ENCODE measurements at places on chromosomes 13 and 19. TPM values are rescaled to one million over a fixed set of nuclear protein-coding genes. Genes with fewer than 3 reads are reported as not detected.

- DNase-seq: peak; percentile 62
Measured at GRCh38 chr19:2274185-2274711, 7.7 kb downstream of the PEAK3 start.

- DNase-seq: no peak
Measured at GRCh38 chr19:1162404-1163282, 11.4 kb downstream of the SBNO2 start.

GRCh38 chr13:30837227-30838159 is 68.6 kb upstream of the MEDAG start:
- no peak for DNase-seq

GRCh38 chr19:40807147-40808020 is 8.4 kb downstream of the EGLN2 start:
- no peak for DNase-seq

DNA sequence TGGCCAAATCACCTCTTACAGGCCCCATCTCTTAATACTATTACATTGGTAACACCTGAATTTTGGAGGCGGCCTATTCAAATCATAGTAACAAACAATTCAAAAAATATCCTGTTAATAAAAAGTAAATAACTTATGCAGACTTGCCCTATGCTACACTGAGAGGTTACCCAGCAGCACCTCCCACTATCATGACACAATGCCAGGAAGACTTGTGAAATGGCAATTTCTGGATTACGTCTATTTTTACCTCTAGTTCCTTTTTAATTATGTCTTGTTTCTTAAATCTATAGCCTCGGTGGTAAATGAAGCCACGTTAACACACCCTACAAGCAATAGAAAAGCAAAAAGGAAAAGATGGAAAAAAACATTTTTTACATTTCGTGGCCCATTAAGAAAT is 6.2 kb upstream of the DZIP1 start:
- no peak for DNase-seq

- no peak for DNase-seq
Measured at GRCh38 chr19:9823816-9824215, 3.9 kb upstream of the UBL5 start.

SAMD4B gene
- total RNA-seq: 43.2 TPM

- no peak for DNase-seq
Measured at GRCh38 chr19:54248016-54248601, 5.5 kb upstream of the LILRA6 start.

DNA sequence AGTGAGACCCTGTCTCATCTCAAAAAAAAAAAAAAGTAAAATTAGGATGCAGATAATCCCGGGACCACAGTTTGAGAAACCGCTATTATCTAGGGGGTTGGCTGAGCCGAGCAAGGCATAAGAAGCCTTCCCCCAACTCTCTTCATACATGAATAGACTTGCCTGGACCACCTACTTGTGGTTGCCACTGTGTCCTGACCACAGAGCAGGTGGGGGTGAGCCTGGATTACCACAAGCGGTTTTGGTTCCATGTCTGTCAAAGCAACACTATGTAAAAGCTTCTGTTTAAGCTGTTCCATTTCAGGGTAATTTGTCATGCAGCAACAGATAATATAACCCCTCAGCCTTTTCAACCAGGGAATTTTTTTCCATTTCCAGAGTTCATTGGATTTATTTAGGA is 3.3 kb upstream of the NAPA start:
- DNase-seq: no peak

CCDC70 gene
- not detected for total RNA-seq

DNA sequence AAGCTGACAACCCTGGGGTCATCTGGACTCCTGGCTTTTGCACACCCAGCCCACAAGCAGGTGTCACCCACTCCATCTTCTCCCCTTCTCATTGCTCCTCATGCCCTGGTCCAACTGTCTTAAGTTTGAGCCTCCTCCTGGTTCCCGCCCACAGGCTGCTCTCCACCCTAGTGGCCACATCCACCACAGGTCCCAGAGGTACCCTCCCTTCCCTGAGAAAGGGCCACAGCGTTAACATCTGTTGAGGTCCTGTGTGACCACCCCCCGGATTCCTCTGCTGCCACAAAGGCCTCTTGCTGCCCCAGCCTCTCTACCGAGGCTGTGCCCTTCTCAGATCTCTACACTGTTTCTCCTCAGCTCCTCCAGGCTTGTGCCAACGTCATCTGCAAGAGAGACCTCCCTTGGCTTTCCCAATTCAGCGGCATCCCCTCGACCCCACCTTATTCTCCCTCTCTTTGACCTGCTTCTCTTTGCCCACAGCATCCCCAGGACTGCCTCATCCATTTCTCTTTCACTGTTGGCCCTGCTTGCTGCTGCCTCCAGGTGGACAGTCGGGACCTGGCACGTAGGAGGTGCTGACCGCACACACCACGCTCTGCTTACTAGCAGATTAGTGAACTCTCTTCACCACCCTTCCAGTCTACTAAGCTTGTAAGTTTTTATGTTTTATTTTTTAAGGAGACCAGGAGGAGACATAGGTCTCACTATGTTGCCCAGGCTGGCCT is 33.3 kb downstream of the SUGP2 start:
- DNase-seq: peak; percentile 30

RASGRP4 gene
- 1.5 TPM for total RNA-seq

GRCh38 chr19:6464070-6464873 is at the start of gene CRB3:
CRB3 (plus strand) TSS chr19:6464271; CDS start chr19:6464702, 431 bp downstream.
- DNase-seq: no peak

TMEM238 gene
- 1.2 TPM for total RNA-seq

DNA sequence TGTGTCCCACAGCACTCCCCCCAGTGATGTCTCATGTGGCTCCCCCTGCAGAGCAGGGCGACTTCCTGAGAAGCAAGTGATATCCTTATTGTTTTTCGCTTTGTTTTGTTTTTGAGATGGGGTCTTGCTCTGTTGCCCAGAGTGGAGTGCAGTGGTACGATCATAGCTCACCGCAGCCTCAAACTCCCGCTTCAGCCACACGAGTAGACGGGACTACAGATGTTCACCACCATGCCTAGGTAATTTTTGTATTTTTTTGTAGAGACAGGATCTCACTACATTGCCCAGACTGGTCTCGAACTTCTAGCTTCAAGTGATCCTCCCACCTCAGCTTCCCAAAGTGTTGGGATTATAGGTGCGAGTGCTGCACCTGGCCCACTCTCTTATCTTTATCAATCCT is 5.0 kb downstream of the CEP89 start:
- DNase-seq: no peak

DNA sequence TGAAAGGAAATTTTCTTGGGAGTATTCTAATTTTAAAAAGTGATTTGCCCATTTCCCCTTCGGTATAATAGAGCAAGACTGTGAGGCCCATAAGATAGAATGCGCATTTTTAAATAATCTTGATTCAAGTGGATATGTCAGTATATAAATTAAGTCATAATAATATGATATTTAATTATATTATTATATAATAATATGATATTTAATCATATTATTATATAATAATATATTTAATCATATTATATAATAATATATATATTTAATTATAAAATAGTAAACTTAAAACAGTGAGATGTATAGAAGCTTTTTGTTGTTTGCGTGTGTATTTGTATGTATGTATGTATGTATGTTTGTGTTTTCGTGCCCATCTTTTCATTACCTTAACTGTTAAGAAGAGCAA is 682.5 kb downstream of the PCDH9 start:
- no peak for DNase-seq

DNA sequence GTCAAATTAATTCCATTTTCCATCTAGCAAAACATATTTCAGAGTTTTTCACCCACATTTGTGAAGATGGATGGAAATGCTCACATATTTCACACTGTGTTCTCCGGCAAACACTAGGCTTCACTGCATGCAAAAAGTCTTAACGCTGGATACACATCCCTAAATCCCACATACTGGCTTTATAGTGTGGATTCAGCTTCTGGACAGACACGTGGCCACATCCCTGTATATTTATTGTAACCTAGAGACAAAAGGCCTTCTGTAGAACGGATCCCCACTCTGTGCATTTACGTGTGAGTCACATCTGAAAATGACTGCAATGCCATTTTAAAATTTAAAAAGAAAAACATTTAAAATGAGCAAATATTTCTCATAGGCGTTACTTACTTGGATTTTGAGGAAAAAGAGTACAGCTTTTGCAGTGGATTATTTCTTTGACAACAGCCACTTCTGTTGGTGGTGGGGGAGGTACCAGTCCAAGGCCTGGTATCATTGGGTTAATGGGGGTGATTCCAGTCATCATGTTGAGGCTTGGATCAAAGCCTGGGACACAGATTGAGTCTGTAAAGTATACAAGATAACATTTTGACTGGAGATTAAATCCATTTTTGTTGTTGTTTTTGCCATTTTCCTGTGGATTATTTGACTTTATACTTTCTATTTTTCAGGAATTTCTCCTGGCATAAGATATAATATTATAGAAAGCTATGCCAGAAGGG is 337.7 kb downstream of the DNAJC15 start:
- no peak for DNase-seq

- DNase-seq: no peak
Measured at GRCh38 chr13:109200556-109200955, 571.1 kb downstream of the MYO16 start.

CXCL17 gene
- not detected for total RNA-seq

- no peak for DNase-seq
Measured at GRCh38 chr13:97432232-97432916, 1.6 kb upstream of the RAP2A start.

- peak; percentile 95 for DNase-seq
Measured at GRCh38 chr19:41570639-41571112, 5.3 kb upstream of the CEACAM21 start.
